ENCODE measurements at places on chromosomes 7 and 10. TPM values are rescaled to one million over a fixed set of nuclear protein-coding genes. Genes with fewer than 3 reads are reported as not detected.

- DNase-seq, result peak; percentile 7
- H3K27ac ChIP-seq, result peak overlapping the region; percentile 99
- peaks cover 15% of the 10 kb centered on the region for H3K4me1 ChIP-seq
- H3K36me3 ChIP-seq, result no peaks in the 10 kb centered on the region
- H3K27me3 ChIP-seq, result no peaks in the 10 kb centered on the region
Observed at GRCh38 chr7:106111655-106112117, 426 bp downstream of the SYPL1 start.

The MET gene
- total RNA-seq, result 15.8 TPM

The PANK1 gene
- 5.5 TPM for total RNA-seq

DNA sequence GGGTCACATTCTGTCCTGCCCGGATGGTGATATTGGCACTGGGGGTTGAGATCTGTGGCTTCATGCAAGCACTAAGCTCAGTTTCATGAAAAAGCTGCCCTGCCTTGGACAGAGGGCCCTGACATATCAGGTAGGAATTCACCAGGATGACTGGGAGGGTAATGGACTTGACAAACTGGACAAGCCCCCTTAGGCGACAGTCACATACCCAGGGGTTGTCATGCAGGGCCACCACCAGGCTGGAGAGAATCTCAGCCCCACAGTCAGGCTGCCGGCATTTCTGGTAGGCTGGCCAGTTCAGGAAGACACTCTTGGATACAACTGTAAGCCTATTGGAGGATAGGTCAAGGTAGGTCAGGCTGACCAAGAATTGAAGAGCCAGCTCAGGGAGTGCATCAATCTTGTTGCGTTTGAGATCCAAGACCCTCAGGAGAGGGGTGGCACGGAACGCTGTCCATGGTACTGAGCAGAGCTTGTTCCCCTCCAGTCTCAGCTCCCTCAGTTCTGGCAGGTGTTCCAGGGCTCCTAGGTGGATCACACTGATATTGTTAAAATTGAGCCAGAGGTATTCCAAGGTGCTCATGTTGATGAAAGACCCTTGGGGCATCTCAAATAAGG, 824 bp downstream of the LRIT2 start:
- H3K4me3 ChIP-seq, result no peak overlapping the region
- no peaks in the 10 kb centered on the region for H3K4me1 ChIP-seq
- H3K27me3 ChIP-seq, result no peaks in the 10 kb centered on the region
- no peaks in the 10 kb centered on the region for H3K36me3 ChIP-seq
- H3K27ac ChIP-seq, result no peak overlapping the region
- no peak for DNase-seq

- H3K4me1 ChIP-seq, result no peaks in the 10 kb centered on the region
- no peak overlapping the region for H3K4me3 ChIP-seq
- no peaks in the 10 kb centered on the region for H3K27me3 ChIP-seq
Observed at GRCh38 chr7:57789130-57789529, 339.2 kb downstream of the ZNF716 start.

DNA sequence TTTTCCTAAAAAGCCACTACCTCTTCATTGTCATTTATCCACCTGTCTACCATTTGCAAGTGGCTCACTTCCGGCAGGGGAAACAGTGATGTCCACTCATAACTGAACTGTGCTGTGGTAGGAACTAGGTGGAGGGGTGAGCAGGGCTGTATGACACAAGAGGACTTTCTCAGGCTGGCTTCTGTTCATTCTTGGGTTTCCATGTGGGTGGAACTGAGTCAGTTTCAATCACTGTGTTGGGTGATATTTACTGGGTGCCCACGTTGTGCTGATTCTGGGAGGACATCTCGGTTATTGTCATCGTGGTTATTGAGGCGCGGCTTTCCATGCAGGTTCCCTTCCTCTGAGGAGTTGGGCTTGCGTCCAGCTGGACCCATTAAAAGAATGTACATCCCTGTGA, 38.8 kb downstream of the RAMP3 start:
- H3K27ac ChIP-seq, result no peak overlapping the region
- H3K4me1 ChIP-seq, result no peaks in the 10 kb centered on the region
- no peaks in the 10 kb centered on the region for H3K36me3 ChIP-seq
- DNase-seq, result no peak
- H3K4me3 ChIP-seq, result no peak overlapping the region

- no peak for DNase-seq
- H3K27me3 ChIP-seq, result no peaks in the 10 kb centered on the region
- H3K4me1 ChIP-seq, result peaks cover 14% of the 10 kb centered on the region
Observed at GRCh38 chr10:34674176-34674575, 140.9 kb downstream of the PARD3 start.

The VWDE gene
- 0.14 TPM for total RNA-seq

GRCh38 chr10:11548768-11549099, 62.7 kb downstream of the USP6NL start:
- H3K4me1 ChIP-seq, result peaks cover 3% of the 10 kb centered on the region
- H3K4me3 ChIP-seq, result no peak overlapping the region
- no peaks in the 10 kb centered on the region for H3K27me3 ChIP-seq
- no peak for DNase-seq

GRCh38 chr7:49911909-49912308, 138.5 kb downstream of the VWC2 start:
- no peak for DNase-seq
- H3K27me3 ChIP-seq, result no peaks in the 10 kb centered on the region
- no peaks in the 10 kb centered on the region for H3K4me1 ChIP-seq
- no peak overlapping the region for H3K27ac ChIP-seq

Measured in thoracic aorta (tissue), 2 donors.